Urothelium cell line (cell line): ENCODE measurements at places on chromosomes 11 and 22.

- DNase-seq: peak; percentile 37
Observed at GRCh38 chr11:87173185-87174039, 135.7 kb downstream of the TMEM135 start.

DNA sequence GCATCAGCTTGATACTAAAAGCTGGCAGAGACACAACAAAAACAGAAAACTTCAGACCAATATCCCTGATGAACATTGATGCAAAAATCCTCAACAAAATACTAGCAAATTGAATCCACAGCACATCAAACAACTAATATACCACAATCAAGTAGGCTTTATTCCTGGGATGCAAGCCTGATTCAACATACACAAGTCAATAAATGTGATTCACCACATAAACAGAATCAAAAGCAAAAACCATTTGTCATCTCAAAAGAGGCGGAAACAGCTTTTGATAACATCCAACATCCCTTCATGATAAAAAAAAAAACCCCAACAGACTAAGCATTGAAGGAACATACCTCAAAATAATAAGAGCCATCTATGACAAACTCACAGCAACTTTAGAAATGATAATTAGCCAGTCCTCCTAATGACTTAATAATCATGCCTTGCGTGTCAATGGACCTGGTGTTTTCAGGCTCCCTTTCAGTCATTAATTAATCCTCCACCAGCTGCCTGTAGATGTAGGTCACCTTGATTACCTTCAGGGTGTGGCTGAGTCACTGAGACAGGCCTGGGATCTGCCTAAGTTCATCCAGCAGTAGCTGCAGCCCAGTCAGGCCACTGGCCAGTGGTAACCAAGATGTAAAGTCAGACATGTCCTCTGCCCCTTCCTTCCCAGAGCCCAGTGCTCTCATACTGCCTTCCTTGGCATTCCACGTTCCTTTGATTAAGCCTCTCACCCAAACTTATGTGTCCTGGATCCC lies 109.8 kb downstream of the EHF start:
- no peak for DNase-seq

DNA sequence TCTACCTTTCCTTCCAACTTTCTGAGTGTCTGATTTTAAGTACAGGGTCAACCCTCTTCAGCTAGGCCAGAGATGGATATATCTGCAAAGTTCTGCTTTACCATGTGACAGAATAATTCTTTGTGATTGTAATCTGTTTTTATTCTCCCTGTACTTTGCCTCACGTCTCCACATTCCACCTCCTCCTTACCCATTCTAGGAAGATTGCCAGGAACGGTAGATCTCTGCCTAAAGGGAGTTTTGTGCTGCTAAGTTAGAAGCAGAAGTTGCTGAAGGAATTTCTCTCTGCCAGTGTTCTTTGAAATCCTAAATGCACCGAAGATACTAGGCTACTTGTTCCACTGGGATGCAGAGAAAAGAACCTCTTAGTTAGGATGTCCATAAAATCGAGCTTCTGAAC lies 20.7 kb upstream of the FAM181B start:
- DNase-seq: no peak

GRCh38 chr22:36641902-36642640 lies 61.5 kb downstream of the CACNG2 start:
- DNase-seq: peak; percentile 48

GRCh38 chr22:47259990-47260389 lies 497.5 kb downstream of the TBC1D22A start:
- DNase-seq: peak; percentile 38

DNA sequence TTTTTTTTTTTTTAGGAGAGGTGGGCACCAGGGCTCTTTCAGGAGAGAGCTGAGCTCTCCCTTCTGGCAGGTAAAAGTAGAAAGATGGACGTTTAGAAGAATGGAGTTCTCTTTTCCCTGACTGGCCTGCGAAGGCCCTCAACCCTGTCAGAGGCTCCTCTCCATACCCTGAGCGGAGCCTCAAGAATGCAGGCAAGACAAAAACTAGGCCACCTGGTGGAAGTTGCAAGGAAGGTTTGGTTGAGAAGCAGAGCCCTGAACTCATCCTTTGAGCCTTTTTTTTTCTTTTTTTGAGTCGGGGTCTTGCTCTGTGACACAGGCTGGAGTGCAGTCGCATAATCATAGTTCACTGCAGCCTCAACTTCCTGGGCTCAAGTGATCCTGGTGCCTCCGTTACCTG lies 1.4 kb downstream of the OTOG start:
- DNase-seq: peak; percentile 24

- no peak for DNase-seq
Observed at GRCh38 chr11:66061268-66061667, 8.8 kb upstream of the PACS1 start.

GRCh38 chr11:68028802-68029545 lies 1.5 kb upstream of the NDUFS8 start:
- no peak for DNase-seq

DNA sequence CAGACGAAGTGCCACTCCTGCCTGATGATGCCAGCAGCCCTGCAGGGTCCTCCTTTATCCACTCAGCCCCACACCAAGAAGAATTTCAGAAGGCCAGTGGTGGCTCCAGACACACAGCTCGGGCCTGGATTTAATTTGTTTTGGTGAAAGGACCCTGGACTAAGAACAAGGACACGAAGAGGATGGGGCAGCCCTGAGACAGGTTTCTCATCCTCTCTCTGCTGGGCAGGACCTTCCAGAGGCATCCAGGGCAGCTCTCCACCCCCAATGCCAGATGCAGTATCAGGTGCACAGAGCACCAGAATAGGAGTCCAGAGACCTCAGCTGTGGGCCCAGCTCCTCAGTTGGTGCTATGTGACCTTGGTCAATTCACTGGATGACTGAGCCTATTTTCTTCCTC lies 72.0 kb downstream of the TRIM29 start:
- DNase-seq: no peak

GRCh38 chr22:37750596-37751162 lies 53.8 kb downstream of the TRIOBP start:
- no peak for DNase-seq

DNA sequence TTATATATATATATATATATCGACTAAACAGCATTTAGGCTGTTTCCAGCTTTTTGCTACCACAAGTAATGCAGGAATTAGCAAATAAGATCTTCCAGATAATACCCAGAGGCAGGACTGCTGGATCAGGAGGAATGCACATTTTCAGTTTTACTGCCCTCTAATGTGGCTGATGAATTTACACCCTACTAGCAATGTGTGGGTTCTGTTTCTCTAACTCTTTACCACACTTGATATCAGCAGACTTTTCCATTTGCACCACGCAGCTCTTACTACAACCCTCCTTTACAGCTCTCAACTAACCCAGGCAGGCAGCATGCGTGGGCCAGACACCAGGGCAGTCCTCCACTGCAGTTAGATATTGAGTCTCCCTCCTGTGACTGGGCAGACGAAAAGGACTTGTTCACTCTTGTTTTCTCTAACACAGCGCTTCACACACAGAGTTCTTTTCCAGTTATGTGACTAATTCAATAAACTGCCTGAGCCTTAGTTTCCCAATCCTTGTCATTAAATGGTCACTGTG lies 67.7 kb downstream of the IGLL5 start:
- DNase-seq: peak; percentile 12

- peak; percentile 80 for DNase-seq
Observed at GRCh38 chr22:40238425-40239344, 61.0 kb downstream of the TNRC6B start.

DNA sequence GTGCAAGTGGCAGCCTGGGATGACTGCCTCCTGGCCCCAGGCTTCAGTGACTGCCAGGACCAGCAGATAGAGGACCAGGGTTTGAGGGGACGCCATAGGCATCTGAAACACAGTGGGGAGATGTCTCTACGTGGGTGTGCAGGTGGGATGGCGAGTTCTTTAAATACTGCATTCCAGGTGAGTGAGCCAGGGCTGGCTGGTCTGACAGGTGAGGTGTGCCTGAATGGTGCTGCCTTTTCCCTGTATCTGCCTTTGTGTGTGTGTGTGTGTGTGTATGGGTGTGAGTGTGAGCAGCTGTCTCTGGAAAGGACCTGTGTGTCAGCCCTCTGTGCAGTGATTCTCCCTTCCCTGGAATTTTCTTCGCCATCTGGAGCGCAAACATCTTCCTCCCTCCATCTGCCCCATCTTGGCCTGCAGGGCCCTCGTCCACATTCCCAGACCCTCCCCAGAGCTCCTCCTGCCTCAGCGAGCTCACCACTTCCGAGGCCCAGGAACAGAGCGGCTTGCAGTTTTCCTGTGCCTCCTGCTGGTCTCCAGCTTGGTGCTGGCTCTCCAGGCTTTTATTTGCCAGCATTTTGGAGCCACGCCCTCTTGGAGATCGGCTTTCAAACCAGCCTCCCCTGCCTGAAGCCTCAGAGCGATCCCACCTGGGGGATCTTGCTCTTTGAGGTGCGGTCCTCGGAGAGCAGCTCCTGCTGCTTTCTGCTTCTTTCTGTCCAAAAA lies at the start of gene GPHA2:
Gene GPHA2 (minus strand): TSS at position 535 of the 723 bp plus-strand sequence. CDS start 433 bp downstream, at position 102.
- DNase-seq: no peak

GRCh38 chr11:118281284-118281683 lies 17.2 kb upstream of the MPZL2 start:
- no peak for DNase-seq

DNA sequence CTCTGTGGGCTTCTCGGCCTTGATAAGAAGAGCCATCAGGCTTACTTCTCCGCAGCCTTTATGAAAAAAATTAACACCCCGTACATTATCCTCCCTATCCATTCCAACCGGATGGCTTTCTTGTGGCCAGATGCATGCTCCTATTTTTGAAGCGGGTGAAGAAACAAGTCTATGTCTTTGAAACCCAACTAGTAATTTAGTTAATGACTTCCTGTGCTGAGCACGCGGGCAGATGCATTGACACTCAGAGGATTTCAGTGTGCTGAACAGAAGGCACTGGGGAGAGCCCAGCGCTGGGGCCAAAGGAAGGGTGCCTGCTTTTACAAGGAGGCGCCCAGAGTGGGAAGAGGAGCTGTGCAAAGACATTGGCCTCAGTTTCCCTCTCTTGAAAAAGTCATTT lies 53.3 kb downstream of the ARHGAP8 start:
- no peak for DNase-seq

- peak; percentile 64 for DNase-seq
Observed at GRCh38 chr11:59207988-59208451, 4.7 kb downstream of the MPEG1 start.

DNA sequence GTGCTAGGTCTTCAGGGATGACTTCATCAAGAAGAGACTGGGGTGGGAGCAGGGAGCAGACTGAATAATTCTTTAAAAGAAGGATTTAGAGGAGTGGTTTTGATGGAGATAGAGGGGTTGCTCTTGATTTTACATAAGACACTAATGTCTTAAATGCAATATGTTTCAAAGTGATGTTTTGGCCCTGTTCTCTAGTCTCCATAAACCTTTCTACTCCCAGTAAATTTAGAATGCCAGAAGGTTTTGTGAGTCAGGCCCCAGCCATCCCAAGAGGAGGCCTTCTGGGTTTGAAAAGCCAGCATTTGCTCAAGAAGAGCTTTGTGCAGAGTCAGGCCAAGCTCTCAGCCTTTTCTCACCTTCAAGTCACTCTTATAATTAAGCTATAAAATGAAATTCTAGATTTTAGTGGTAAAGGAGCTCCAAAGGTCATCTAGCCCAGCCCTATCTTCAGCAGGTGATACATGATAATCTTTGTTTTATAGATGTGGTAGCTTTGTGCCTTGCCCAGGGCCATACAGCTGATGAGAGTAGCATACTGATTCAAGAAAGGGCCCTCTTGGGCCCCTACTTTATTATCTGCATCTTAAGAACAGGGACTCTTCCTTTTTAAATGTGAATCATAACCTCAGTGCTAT lies 122.8 kb upstream of the MTNR1B start:
- no peak for DNase-seq

DNA sequence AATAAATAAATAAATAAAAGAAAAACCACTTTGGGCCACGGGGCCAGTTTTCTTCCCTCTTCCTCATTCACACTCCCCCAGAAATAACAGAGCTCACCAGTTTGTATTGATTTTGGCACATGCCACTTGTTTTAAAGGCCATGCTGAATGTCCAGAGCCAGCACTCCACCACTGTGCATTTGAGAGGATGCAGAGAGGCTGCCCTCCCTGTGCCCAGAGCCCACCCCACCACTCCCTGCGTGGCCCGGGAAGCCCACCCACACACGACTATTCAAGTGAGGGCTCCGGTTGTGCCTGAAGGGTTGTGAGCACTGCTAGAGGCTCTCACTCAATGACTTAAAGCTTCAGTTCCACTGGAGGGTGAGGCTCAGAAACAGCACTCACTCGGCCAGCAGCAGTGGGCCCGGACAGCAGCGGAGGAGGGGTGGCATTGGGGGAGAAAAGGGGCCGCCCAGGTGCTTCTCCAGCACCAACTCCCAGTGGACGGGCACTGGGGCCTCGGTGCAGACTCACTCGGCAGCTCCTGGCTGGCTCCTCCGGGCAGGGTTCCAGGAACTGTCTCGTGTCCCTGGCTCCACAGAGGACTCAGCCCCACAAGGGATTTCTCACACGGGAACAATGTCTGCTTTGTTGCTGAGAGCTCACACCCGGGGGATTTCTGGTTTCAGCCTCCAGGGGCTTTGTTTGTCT lies 112.7 kb downstream of the SHANK2 start:
- peak; percentile 56 for DNase-seq

- no peak for DNase-seq
Observed at GRCh38 chr22:41480397-41480735, 11.4 kb downstream of the ACO2 start.

DNA sequence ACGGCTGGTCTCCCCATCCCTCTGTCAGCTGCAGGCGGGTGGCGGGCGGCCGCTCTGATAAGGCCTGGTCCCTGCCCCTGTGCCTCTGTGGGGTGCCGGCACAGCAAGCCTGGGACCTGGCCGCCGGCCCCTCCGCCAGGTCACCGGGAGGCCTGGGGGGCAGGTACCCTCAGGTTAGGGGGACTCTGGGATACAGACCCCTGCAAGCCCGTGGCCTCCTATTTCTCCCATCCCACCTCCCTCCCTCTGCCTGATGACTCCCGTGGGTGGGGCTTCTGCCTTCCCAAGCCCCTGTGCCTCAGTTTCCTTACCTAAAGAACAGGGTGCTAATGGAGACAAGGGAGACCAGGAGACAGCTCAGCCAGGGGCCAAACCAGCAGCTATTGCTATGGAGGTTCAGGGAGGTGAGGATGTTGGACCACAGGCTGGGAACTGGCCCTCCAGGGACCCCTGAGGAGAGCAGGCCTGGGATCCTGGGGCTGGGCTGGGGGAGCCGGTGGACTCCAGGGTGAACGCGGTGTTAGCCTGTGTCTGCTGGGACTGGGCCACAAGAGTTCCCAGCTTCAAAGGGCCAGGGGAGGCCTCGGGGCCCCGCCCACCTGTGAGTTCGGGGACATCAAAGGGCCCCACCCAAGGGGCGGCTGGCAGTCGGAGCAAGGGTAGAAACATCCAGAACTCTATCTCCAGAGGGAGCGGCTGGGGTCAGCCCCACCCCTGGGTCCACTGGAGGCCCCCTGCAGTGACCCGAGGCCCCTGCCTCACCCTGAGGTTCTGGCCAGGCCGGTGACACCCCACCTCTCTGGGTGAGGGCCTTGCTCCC lies 32.0 kb upstream of the TH start:
- no peak for DNase-seq

DNA sequence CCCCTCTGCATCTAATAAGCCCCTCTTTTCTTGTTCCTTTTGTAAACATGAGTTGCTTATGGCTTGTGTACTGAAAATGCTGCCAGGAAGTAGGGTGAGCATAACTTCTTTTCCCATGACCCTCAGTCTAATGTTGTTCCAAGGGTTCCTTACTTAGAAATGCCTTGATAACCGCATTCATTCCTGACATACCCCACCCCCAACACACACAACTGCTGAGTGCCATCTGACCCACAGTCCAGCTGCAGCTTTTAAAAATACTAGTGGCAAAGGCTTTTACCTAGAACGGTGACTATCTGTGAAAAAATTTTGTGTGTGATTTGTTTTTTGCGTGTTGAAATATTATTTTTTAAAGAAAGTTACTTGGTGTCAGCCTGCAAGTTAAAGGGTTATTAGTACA lies 52.6 kb downstream of the ARHGAP42 start:
- peak; percentile 65 for DNase-seq

- no peak for DNase-seq
Observed at GRCh38 chr22:42925598-42925997, 68.5 kb upstream of the ARFGAP3 start.
